ENCODE measurements at places on chromosomes 1 and 21.

GRCh38 chr21:16573578-16573977, 843.8 kb downstream of the USP25 start:
- DNase-seq, result no peak

DNA sequence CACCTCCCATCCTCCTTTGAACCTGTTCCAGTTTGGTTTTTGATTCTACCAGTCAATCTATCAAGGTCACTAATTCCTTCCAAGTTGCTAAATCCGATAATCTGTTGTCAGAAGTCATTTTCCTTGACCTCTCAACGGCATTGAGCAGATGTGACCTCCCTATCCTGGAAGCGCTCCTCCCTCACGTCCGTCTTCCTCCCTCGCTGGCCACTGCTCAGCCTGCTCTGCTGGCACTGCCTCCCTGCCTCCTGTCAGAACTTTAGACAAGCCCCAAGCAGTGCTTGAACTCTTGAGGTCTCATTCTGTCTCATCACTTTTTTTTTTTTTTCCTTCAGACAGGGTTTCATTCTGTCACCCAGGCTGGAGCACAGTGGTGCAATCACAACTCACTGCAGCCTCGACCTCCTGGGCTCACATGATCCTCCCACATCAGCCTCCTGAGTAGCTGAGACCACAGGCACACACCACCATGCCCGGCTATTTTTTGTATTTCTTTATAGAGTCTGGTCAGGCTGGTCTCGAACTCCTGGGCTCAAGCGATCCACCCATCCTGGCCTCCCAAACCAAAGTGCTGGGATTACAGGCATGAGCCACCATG, 4.4 kb upstream of the ACOT7 start:
- no peak for DNase-seq

DNA sequence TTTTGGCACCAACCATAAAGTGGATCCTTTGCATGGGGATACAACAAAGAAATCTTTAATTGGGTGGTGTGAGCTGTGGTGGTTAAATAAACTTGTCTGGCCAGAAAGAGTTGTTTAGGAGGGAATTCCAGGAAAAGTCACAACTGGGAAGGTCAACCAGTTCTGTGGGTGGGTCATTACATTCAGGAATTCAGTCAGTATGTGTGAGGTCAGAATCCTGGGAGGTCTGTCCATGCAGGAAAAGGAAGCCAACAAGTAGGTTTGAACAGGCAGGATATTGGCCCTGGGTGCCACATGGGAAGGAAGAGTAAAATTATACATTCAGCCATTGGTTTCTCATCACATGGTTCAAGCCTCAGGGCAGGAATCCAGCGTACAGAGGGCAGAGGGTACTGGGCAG, 162.3 kb upstream of the ADAMTS5 start:
- DNase-seq, result no peak

- DNase-seq, result peak; percentile 86
Measured at GRCh38 chr1:181398544-181398943, 84.8 kb upstream of the CACNA1E start.

DNA sequence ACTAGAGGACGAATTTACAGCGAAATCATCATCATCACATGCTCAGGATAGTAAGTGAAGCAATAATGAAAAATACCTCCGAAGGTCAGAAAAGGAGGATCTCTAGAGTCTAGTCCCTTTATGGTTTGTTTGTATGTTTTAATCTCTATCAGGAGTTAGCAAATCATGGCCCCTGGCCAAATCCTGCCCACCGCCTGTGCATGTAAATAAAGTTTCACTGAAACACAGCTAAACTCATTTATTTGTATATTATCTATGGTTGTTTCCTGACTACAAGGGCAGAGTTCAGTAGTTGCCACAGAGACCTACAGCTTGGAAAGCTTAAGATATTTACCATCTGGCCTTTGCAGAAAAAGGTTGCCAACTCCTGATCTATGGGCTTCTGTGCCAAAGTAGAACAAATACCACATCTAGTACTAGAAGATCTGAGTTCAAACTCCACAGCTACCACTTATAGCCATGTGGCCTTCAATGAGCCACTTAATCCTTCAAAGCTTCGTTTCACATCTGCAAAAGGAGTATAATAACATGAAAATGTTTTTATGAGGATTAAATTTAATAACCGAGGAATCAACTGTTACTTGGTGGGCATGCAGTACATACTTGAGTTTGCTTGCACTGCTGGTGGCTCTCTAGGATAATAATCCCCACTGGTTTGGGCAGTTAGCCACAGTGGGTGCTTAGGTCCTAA, 94.0 kb upstream of the KIF26B start:
- no peak for DNase-seq

DNA sequence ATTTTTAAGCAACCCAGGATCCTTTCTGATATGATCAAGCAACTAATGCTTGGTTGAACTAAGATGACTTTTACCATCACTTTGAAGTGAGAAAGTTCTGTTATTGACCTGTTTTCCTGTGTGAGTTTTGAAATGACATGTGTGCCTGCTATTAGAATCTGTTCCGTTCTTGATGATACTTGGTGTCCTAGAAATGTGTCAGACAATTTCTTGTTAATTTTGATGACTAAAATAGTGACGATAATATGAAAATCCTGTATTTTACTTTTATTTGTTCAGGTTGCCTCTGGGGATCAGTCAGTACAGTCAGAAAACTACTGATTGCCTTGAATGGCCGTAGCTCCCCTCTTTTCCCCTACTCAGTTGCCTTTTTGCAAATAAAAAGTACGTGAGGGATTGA, 228.0 kb downstream of the RYR2 start:
- DNase-seq, result peak; percentile 12

DNA sequence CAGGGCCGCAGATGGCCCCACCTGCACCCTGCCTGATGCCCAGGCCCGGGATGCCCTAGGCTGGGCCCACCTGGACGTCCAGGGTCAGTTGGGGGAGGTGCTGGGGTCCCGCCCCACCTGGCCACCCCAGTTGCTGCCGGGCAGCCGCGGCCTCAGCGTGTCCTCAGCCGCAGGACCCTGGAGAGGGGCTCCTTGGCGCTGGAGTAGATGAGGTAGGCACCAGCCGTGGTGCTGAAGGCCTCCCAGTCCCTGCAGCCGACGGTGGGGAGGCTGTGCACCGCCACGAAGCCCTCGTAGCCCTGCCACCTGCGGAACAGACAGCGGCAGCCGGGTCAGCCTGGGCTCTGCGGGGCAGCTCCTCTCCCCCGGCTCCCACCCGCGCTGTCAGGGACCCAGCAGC, 40.4 kb downstream of the KRTAP10-1 start:
- no peak for DNase-seq

- no peak for DNase-seq
Measured at GRCh38 chr1:201625226-201625761, 86.4 kb downstream of the NAV1 start.

- DNase-seq, result no peak
Measured at GRCh38 chr1:209641832-209642172, 10.4 kb downstream of the LAMB3 start.

Data from GM12865 (cell line).